ENCODE measurements at places on chromosomes 12 and 14.

- DNase-seq: no peak
Measured at GRCh38 chr14:24713404-24713803, 79.4 kb upstream of the GZMB start.

DNA sequence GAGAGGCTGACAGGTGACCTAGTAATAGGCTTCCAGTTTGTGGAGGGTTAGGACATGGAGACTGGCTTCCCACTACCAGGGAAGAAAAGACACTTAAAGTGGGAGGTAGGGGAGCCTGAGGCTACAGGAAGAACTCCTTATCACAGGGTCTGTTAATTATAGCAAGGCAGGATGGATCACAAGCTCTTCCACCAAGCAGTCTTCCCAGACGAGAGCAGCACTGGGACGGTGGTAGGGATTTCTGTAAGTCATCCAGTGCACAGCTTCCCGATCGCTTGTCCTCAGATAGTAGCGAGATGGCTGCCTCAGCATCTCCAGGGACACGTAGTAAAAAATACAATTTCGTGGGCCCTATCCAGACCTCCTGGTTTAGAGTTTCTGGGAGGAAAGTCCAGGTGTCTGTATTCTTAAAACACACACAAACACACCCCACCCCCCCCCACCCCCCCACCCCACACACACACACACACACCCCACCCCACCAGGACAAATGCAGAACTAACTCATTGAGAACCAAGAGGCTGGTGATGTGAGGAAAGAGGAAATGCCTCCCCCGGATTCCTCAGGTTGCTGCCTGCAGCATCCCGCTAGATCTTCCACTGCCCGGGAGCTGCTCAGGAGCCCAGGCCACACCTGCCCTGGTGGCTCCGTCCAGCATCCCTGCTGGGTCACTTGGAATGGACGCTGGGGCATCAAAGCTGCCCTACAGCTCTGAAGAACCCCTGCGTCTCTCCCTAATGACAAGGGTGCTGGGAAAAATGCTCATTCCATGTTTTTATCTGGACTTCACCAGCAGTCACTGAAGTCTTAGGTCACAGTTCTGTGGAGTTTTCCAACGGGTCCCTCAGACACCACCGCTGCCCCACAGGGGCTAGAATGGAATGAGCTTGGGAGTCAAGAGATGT lies 307.2 kb downstream of the CACNA1C start:
- DNase-seq: no peak

DNA sequence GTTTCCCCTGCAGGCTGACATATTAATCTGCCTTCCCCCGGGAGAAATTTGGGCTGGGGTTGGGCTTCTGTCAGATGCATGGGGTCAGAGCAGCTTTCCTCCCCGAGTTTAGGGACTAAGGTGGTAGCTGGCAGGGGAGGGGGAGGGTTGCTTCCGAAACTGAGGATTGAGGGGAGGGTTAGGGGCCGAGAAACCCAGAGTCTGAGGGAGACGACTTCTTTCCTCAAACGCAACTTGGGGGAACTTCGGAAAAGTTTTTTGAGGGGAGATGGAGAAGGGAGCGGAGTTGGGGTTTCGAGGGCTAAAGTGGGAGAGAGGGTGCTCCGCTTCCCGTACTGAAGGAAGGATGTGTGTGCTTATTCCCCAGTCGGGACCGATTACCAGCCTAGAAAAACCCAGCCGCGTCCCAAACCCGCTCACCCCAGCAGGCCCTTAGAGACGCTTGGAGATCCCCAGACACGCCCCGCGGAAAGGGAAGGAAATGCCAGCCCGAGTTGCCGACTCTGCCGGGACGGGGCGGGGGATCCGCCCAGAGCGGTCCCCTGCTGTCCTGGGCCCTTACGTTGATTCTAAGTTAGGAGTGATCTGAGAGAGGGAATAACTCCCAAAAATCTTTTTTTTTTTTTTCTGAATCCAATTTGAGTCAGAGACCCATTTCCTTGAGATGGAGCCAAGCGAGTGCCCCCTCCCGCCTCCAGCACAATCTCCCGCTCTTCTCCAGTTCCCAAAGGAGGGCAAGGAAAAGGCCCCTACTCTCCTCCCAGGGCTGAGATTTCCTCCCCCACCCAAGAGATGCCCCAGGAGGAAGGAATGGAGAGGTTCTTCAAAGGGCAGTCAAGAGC lies 61.9 kb downstream of the SMUG1 start:
- DNase-seq: no peak

DNA sequence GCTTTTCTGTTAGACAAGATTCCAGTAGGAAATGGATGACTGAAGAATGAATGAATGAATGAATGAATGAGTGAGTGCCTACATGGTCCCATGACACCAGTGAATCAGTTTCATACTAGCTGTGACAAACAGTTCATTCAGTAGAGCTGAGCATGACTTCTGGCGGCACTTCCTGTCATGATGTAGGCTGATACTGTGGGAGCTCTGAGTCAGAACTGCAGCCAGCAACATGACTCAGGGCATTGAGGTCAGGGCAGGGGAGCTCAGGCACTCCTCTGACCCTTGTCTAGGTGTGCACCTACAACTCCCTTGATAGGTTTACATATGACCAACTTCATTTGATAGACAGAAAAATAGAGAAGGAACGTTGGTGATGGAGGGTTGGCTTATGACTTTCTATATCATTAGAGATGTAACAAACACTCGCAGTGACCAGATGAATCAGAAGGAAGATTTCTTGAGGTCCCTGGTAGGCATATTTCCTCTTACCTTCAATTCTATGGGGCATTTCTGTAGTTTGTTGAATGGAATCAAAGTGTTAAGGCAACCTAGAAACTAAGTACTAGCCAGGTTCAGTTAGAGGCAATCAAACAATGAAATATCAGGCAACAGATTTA lies 139.3 kb upstream of the ARHGAP5 start:
- no peak for DNase-seq

GRCh38 chr14:104892531-104893434 lies 27.7 kb downstream of the CEP170B start:
- no peak for DNase-seq

DNA sequence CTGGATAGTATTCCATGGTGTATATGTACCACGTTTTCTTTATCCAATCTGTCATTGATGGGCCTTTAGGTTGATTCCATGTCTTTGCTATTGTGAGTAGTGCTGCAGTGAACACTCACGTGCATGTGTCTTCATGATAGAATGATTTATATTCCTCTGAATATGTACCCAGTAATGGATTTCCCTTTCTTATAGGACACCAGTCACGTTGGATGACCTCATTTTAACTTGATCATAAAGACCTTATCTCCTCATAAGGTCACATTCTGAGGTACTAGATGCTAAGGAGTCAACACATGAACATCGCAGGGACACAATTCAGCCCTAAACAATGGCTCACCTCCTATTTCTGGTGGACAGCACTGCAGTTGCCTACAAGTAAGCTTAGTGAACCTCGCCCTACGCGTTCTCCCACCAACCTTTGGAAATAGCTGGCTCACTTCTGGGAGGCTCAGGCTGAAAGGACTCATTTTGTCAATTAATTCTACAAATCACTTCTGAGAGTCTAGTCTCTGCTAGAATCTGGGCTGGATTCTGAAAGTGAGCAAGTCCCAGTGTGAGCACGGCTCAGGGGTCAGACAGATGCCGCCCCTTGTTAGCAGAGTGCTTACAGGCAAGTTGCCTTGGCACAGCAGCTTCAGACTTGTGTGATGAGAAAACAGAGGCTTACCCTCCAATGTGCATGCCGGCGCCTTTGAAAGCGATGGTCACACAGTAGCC lies 183.8 kb upstream of the GSC start:
- no peak for DNase-seq

DNA sequence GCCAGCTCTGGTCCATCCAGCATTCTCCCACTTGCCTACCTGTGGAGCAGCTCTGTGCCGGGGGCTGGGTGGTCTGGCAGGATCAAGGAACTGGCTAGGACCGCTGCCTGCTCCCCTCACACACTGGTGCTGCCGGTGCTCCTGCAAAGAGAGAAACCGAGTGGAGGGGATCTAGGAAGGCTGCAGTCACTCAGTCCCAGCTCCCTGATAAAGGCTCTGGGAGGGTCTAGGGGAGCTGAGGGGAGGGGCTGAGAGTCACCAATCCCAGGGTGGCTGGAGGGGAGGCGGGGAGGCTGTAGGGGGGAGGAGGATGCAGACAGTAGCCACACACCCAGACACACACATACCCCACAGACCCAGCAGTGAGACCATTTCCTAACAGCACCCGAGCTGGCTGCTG lies at the start of gene TAC3:
TSS of gene TAC3 (minus strand) at position 182 of the 400 bp plus-strand sequence. CDS start 732 bp downstream, outside the sequence.
- peak; percentile 36 for DNase-seq

DNA sequence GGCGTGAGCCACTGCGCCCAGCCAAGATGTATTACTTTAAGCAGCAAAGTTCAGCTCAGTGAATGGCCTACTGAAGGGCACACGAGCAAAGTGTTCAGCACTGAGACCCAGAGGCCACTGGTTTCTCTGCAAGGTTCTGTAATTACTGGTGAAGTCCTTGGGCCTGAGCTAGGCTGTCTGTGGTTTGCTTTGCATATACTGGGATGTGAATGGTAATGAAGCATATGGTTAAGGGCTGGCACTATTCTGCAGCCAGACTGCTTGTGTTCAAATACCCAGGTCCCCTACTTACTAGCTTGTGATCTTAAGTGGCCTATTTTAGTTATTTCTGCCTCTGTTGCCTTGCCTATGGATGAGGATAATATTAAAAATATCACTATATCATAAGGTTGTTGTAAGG lies 72.0 kb downstream of the LLPH start:
- DNase-seq: no peak

DNA sequence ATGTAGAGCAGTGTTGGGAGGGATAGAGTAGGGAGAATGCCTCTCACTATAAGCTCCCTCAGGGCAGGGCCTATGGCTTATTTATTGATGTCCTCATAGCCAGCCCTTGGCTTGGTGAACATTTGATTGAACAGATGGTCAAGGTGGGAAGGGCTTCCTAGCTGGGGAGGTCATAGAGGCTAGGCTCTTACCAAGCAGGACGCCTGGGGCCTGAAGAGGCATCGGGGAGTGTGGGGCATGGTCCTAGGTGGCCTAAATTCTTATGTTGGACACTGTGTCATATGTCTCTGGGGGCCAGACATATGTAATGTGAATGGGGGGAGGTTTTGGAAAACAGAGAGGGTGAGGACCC lies 17.9 kb upstream of the KRT86 start:
- no peak for DNase-seq

- peak; percentile 45 for DNase-seq
Measured at GRCh38 chr12:3199551-3200031, 122.4 kb downstream of the TSPAN9 start.

DNA sequence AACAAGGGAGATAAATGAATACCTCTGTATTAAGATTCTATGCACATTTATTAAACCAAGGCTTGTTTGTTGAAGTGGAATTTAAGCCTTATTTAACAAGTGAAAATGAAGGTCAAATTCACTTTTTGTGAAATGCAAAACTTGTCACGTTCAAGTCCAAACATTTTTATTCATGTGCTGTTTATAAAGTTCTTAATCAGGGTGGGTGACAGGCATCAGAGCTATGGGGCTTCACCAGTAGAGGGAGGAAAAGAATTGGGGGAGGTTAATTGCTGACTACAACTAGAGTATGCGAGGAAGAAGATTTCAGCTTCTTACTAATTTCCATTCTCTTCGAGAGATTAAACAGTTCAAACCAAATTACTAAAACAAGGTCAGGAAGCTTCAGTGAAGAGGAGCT lies 9.7 kb downstream of the MOK start:
- DNase-seq: no peak

DNA sequence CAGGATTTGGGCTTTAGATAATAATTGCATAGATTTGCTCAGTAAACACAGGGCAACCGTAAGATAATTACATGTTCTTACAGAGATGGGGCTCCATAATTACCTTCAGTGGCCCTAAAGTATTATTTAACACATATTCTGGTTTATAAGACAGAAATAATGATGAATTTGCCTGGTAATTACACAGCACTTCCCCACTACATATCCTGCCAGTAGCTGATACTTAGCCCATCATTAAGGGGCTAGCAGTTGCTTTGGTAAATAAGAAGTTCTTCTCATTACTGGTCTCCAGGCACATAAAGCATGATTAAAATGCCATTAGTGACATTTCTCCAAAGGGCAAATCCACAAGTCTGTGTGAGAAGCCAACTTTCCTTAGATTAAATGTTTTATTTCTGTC lies 158.7 kb downstream of the NUAK1 start:
- DNase-seq: no peak

GRCh38 chr12:51793201-51793600 lies 55.3 kb downstream of the FIGNL2 start:
- no peak for DNase-seq

DNA sequence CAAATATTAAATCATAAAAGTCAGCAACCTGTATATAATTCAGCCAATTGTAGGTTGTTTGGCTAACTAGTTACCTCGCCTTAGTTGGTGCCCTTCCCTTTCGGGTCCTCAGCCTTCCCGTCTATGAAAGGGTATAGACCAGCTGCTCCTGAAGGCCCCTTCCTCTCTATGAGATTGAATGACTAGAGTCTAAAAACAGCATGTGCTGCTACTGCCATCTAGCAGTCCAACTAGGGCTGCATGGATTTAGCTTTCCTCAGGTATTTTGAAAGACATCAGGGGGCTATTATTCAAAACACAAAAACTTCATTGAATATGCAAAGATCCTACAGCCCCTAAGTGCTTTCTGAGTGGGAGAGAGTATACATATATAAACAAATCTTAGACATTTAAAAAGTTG lies 37.0 kb upstream of the TMEM263 start:
- DNase-seq: peak; percentile 64

DNA sequence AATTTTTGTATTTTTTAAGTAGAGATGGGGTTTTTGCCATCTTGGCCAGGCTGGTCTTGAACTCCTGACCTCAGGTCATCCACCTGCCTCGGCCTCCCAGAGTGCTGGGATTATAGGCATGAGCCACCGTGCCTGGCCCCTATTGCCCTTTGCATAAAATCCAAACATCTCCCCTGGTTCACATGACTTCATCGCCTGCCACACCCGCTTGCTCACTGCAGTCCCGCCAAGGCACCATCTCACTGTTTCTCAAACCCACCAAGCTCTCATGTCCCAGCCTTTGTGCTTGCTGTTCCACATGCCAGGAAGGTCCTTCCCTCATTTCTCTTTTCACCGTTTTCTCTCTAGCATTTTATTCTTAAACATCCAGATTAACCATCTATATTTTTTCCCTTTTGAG lies 9.7 kb downstream of the RHOF start:
- DNase-seq: no peak

GRCh38 chr12:124284368-124284767 lies 10.5 kb upstream of the RFLNA start:
- no peak for DNase-seq

- no peak for DNase-seq
Measured at GRCh38 chr12:123250471-123251383, 17.5 kb downstream of the MTRFR start.

GRCh38 chr12:22360774-22361173 lies 26.3 kb upstream of the ST8SIA1 start:
- no peak for DNase-seq
